ENCODE measurements at places on chromosomes 1 and 21.

GRCh38 chr21:15001857-15002606 is 62.8 kb downstream of the NRIP1 start:
- DNase-seq: no peak

DNA sequence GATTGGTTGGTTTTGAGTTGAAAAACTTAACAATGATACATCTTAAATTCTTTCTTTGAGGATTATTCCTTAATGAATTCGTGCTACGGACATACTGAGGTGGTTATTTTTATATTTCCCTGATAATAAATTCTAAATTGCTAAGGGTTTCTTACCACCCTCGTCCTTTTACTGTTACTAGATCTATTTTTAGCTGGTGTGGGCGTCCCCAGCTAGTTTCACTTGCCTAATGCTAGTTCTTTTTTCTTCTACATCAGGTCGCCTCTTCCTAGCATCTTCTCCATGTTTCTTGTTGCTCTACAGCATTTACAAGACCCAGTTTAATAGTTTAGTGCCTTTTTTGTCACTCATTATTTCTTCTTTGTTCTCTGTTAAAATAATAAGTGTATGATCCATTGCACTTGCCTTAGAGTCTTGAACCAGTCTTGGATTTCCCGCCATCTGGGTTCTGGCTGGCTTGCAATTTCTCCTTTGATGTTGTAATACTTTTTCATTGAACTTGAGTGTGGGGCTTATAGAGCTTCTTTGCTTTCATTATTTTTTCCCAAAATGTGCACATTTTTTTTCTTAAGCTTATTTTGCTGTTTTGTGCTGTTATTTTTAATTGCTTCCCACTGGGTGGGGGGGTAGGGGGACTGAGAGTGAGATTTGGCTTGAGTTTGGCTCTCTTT is 677 bp upstream of the HSD11B1 start:
- no peak for DNase-seq

- DNase-seq: no peak
These were observed 50.8 kb upstream of the IFNLR1 start for GRCh38 chr1:24237750-24238395.

DNA sequence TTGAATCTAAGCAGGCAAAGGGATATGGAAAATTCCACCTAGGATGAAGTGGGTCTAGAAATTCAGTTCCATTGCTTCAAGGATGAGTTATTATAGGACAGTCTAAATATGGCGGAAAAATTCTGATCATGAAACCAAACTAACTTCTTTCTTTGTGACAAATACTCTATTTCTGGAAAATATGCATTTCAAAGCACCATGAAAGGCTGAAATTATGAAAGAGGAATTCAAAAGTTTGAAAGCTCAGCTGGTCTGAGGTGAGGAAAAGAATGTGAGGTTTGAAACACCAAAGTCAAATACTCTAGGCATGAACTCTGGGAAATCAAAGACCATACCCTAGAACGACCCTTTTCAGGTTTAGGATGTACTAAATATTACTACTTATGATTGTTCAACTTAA is 36.4 kb upstream of the COL11A1 start:
- no peak for DNase-seq

DNA sequence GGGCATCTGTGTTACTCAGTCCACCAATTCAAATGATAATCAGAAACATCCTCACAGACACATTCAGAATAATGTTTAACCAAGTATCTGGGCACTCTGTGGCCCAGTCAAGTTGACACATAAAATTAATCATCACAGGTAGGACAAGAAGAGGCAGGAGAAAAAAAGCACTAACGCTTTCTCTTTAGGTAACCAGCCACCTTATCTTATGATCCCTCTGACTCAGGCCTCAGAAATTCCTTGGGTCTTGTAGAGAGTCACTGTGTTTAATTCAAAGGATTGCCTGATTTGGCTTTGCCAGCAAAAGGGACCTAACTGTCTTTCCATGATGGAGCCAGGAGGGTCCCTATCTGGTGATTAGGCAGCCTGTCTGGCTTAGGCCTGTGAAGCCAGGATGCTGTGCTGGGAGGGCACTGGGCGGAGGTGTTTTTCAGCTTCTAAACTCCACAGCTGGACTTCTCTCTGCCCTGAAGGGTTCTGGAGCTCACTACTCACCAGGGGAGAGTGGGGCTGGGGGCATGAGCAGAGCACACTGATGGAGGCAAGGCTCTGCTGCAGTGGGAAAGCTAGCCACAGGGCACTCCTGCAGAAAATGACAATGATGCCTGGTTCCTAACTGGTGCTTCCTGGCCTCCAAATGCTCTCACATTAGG is 36.4 kb upstream of the STUM start:
- DNase-seq: no peak

DNA sequence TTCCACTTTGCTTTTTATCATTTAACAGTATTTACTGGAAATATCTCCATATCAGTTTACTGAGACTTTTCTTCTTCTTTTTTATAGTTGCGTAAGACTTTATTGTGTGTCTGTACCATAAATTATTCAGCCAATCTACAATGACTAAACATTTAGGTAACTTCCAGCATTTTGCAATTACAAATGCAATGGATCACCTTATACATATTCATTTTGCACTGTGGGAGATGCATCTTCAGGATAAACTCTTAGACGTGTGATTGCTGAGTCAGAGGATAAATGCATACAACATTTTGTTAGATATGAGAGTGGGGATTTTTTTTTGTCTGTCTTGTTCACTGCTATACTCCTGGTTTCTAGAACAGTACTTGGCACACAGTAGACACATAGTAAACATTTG is 95.7 kb upstream of the GCLM start:
- no peak for DNase-seq

DNA sequence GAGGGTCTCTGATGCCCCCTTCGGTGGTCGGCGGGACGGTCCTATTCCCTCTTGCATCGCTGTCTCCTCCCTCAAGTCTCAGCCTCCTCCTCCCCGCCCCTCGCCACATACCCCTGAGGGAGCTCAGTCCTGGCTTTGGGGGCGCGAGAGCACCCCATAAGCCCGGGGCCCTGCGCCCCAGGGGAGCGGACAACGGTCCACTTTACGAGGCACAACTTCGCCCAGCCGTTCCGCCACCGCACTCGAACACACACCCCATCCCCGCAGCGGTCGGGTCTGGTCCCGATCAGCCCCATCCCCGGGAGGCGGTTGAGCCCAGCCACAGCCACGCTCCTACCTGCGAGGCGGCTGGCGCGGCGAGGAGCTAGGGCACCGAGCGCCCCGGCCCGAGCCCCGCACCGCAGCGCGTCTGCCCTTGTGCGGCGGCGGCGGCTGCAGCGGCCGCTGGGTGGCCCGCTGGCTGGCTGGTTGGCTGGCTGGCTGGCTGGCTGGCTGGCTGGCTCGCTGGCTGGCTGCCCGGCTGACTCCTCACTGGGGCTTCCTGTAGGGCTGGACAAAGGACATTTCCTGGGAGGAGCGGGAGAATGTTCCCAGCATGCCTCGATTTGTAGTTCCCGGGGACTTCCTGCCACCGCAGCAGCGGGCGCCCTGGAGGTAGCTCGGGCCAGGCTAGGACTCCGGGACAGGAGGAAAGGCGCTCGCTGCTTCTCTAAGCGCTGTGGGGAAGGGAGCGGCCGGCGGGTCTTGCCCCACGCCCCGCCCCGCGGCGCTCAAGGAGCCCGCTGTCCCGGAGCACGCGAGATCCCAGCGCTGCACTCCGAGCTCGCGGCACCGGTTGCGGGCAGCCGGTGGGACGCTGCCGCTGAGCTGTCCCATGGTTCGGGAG is at the start of gene ZNF697:
TSS of gene ZNF697 (minus strand) at position 533 of the 886 bp plus-strand sequence. CDS start 22,166 bp downstream, outside the sequence.
- peak; percentile 97 for DNase-seq

DNA sequence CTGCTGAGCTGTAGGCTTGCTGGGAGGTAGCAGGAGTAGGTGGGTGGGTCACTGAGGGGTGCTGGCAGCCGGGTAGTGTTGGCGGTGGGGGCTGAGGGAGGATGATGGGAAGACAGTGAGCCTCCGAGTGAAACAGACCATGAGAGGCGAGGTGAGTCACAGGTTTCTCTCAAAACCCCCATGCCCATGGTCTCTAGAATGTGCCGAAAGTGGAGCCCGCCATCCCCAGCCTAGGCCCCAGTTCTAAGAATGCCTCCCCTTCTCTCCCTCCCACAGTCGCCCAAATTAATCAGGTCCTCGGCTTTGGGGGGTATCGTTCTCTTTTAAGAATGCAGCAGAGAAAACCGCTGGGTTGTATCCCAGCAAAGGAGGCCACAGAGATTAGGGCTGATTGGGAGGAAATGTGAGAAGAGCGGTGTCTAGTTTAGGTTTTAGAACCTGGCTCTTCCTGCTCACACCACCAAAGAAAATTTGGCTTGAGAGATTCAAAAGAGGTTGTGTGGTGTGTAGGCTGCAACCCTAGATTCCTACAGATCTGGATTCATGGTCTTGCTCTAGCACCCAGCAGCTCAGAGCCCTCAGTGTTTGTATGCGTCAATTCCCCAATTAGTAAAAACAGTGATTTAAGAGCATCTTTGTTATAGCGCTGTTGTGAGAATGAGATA is 27.7 kb upstream of the IL19 start:
- DNase-seq: no peak

DNA sequence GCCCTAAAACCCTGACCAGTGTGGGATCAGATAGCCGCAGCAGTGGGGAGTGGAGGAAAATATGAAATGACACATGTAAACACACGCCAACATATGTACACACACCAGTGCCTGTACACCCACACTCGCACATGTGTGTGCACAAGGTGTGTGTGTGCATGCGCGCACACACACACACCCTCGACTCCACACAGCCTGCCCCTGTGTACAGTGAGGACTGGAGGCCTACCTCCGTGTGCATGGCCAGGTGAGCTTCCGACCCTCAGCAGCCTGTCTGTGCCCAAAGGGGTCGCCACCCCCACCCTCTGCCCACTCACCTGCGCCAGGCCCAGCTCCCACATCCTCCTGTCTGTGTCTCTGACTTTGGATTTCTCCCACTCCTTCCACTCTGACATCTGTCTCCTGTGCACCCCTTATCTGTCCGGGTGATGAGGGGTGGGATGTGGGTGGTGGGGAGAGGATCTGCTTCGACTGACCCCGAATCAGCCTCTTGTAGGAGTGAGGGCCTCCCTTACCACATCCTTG is 31.7 kb downstream of the CITED4 start:
- DNase-seq: no peak
